ENCODE measurements at places on chromosomes 7 and 10.

DNA sequence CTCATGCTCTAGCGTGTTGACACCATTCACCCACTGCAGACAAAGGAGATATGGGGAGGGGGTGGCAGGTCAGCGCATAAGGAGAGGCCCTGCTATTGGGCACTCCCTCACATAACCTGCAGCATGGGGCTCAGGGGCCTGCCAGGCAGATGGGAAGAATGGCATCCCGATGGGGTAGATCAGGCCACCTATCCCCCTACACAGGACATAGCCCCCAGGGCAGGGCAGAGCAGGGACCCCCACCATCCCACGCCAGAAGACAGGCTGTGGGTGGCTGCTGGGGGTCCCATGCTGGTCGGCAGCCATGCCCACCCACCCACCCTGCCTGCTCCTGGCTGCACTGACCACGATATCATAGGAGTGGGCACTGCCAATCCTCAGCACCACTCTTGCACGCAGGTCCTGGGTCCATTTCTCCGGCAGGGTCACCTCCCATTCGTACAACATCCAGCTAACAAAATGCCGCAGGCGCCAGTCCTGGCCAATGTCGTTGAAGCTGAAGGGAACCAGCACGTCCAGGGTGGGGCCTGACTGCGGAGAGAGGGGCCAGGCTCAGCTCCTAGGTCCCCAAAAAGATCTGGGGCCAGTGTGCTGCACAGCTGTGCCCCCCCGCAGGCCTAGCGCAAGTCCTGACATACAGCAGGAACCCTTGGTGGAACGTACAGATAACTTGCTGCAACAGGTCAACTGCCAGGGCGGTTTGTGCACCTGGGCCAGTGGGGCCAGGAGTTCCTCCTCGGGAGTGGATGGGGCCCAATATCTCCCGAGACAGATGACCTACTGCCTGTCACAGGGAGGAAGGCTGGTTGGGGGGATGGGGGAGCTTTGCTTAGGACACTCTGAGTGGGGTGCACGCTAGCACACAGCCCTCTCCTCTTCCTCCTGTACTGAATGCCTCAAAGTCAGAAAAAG is 45.9 kb upstream of the ZNF479 start:
- DNase-seq: no peak

- DNase-seq: no peak
These were observed 38.1 kb upstream of the HBP1 start for GRCh38 chr7:107130487-107131220.

- no peak for DNase-seq
These were observed 2.9 kb upstream of the OSBPL3 start for GRCh38 chr7:24982917-24983316.

DNA sequence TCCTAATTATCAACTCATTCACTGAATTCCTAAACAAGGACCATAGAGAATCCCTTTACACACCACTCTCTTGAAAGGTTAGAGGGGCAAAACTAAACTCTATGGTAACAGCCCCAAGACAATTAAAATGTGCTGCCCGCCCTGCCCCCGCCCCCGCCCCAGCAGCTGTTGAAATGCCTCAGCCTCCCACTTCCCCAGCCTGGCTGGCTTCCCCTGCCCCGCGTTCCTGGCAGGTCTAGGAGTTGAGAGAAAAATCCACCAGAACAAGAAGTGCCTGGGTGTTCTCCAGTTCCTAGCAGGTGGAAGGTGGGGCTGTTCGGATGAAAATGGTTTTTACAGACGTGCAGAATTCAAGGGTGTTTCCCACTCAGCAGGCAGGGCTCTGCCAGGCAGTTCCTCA is 109.5 kb upstream of the ZEB1 start:
- DNase-seq: no peak

DNA sequence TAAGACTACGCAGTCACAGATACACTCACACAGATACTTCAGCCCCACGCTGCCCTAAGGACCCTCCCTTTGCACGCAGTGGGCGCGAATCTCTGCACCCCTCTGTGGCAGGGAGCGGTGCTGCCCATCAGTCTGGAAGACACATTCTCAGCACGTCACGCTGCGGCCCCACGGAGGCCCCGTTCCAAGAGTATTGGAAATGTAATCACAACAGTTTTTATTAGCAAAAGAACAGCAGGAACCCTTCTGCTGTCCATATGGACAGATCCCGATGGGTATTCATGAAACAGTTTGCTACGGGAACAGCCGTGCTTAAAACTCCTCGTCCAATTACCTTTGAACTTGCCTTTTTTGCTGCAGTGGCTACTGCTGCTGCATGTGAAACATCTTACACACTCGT is 131.0 kb downstream of the RPS24 start:
- no peak for DNase-seq

DNA sequence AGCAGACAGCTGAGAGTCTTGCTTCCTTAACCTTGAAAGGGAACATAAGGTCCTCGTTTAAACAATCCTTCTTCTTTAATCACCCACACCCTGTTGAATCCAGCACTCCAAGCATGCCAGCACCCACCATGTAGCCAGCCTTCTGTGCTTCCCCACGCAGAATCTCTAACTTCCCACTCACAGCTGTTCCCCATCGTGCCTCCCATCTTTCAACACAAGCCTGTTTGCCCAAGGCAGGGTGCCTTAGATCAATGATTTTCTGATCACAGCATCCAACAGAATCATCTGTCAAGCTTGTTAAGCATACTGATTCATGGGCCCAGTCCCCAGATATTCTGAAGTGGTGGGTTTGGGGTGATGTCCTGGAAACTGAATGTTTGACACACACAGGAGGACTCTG is 530.8 kb downstream of the SH2D4B start:
- DNase-seq: no peak
